ENCODE measurements at places on chromosomes 11 and 22.

DNA sequence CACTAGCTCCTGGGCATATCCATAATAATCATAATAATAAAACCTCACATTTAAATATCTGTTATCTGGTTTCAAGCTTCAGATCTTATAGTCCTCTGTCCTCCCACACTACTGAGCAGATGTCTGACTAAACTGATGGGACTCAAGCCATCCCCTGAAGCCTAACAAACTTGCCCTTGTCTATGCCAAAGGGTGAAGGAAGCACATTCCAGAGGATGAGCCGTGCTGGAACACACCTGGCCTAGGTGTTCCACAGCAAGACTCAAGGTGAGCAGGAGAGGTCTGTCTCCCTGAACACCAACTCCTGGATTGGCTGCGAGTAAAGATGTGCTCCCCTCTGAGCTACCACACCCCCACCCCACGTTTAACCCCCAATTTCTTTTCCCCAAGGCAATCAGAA is 14.7 kb downstream of the SCUBE2 start:
- no peak for DNase-seq

GRCh38 chr22:48702573-48703264 is 1125.0 kb downstream of the BRD1 start:
- no peak for DNase-seq

DNA sequence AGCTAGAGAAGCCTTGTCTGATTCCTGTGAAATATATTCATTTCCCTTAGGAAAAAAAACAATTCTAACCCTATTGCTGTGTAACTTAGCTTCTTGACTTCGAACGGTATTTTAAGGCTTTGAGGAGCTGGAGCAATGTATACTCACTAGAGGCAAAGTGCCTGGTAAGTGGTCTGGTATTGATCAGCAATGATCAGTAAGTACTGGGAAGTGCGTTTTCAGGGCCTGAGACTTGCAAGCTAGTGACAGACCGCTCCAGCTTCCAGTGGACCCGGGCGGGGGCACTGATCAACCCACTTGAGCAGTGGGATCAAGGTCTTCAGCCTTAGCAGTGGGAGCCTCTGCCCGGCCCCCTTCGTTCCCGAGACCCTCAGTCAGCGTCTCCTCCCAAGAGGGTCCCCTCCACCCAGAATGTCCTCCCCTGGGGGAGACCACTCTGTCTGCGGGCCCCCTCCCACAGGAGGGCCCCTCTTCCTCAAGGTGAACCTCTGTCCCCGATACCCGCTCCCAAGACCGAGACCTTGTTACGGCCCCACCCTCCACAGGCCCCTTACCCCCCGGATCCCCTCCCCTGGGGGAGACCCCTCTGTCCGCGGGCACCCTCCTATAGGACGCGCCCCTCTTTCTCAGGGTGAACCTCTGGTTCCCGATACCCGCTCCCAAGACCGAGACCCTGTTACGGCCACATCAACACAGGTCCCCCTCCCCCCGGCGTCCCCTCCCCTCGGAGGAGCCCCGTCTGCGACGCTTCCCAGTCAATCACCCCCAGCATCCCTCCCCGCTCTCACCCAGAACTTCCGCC is 452 bp upstream of the ATXN10 start:
- DNase-seq, result no peak

- no peak for DNase-seq
Measured at GRCh38 chr11:86511086-86511551, 136.4 kb downstream of the CCDC81 start.

DNA sequence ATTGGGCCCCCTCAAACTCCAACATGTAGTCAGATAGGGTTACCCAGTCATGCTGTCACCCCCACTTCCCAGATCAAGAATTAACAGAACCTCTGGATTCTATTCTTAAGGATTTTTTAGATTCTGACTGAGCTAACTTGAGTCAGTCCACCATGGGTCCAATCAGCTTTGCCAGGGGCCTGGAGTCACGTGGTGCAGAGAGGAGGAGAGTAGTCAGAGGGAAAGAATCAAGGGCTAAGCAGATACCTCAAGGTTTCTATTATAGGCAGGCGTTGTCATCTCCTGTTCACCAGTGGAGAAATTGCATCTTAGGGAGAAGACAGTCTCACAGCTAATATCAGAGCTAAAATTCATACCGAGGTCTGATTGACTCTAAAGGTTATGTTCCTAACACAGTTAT is 28.2 kb downstream of the FZD4 start:
- no peak for DNase-seq

DNA sequence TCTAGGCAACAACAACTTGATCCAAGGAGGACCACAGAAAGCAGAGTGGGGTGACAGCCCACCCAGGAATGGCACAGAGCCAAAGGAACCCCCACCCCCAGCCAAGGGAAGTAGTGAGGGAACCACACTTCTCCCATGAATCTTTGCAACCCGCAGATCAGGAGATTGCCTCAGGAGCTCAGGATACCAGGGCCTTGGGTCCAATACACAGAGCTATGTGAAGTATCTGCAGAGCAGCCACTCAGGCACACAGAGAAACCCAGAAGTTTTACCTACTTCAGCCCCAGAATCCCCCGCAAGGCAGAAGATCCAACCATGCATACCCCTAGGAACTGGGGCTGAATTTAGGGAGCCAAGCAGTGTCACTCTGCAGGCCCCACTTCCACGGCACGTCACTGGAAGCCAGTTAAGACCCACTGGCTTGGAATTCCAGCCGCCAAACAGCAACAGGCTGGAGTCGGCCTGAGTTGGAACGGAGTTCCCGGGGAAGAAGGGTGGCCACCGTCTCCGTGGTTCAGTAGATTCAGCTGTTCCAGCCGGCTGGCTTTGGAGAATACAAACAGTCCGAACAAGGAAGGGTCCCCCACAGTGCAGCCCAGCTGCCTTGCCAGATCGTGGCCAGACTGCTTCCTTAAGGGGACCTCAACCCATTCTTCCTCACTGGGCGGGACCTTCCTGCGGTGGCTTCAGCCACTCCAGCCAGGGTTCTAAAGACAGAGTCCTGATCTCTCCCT is 174.1 kb downstream of the TTC28 start:
- DNase-seq, result no peak

DNA sequence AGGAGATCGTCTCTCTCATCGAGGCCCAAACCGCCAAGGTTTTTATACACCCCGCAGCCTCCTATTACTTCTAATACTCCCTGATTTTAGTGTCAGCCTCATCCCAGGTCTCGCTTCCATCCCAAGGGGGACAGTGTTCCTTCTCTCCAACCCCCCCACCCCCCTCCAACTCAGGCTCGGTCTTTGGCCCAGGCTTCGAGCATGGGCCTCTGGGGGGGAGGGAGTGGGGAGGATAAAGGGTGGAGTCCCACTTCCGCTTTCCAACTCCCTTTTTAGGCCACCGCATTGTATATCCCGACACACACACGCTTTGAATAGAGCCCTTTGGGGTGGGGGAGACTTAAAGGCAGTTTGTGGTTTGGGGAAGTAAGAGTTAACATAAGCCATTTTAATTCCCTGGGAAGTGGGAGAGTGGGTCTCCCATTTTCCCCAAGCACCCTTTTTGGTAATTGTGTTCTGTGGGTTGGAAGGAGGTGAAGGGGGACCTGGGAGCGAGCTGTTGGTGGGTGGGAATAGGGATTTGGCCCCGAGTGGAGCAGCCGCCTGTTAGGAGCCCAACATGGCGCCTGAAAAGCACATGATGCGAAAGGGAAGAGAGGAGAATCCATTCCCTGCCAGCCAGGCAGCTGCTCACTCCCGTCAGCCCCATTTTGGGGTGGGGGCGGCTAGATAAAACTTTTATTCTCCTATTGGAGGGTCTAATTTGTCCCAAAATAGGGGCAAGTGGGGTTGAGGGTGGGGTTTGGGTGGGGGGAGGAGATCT is 844 bp downstream of the PCF11 start:
- peak; percentile 15 for DNase-seq

DNA sequence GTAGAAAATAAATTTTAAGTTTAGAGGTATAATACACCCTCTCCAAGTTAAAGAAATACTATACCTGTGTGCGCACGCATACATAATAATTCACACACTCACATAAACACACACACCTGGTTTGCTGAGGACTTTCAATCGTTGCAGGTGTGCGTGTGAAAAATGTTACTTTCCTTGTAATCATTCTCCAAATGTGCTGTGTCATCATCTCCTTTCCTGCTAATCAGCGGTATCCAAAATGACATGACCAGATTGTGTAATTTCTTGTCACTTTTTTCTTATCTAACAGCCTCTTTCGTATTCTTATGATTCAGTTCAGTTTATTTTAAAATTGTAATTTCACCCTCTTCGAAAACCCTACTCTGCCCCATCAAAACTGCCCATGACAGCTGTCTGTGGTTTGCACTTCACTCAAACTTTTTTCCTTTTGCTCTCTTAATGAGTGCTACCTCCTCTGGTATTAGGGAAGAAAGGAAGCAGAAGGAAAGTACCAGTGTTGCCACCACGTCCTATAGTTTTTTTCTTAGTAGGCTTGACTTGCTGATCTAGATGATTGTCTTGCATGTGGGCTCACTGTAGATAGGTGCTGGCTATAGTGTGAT is 651.2 kb downstream of the CNTN5 start:
- no peak for DNase-seq

GRCh38 chr11:125025968-125026367 is 37.1 kb upstream of the SLC37A2 start:
- no peak for DNase-seq

DNA sequence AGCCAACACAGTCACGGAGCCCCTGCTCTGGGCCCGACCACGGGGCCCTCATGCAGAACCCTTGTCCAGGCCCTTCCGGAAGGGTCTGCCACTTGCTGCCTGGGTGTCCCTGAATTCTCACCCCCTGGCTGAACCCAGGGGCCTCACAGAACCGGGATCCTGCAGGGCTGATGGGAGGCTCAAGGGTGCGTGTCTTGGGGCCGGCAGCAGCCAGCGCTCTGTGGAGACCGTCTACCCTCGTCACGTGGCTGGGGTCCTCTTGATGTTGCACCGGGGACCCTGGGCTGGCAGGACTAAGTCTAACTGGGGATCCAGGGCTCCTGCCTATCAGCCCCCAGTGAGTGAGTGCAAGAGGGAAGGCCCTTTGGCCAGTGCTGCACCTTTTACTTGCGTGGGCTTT is 19.3 kb upstream of the CCDC188 start:
- no peak for DNase-seq

- DNase-seq, result peak; percentile 69
Measured at GRCh38 chr11:35146074-35146521, 7.1 kb downstream of the CD44 start.

DNA sequence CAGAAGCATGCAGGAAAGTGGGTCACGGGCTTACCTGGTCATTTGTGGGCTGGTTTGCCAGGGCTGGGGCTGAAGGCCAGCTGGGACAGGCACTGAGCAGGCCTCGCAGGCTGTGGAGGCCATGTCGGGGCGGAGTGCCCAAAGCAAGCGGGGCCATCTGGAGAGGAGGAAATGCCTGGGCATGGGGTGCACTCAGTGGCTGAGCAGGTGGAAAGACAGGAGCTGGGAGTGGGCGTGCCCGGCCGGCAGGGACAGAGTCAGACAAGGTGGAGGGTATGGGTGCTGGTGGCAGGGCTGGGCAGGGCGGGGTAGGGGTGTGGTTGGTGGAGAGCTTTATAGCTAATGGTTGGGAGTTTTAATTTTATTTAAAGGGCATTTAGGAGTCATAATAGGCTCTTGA is 27.4 kb downstream of the DAGLA start:
- DNase-seq, result no peak

DNA sequence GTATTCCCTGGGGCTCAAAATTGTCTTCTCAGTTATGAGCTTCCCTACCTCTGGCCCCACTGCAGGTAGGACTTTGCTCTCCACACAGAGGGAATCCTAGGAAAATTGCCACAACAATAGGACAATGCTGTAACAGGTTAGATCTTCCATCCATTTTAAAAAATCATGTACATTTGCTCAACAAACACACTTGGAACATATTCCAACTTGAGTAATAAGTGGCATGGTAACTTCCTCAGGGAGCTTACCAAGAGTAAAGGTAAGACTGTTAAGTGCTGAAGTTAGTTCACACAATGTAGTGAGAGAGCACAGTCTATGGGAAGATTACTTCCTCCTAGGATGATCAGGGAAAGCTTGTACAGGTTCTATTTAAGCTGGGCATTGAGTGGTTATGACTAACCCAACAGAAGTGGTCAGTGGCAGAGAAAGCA is 78.9 kb upstream of the BIRC3 start:
- DNase-seq, result no peak

DNA sequence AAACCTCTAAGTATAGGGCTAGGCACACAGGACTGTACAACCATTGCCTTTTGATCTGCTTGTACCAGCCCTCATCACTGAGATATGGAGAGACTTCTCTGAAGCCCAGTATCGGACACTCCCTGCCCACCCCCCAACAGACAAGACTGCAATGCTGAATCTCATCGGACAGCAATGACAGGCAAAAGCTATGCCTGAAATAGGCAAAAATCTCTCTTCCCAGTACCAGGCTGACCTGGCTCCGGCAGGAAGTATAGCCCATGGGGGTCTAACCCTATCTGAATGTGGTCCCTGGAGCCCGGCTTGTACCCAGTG is 6.5 kb downstream of the RHOG start:
- no peak for DNase-seq

- DNase-seq, result no peak
Measured at GRCh38 chr11:133821776-133822175, 23.5 kb downstream of the SPATA19 start.

- DNase-seq, result no peak
Measured at GRCh38 chr22:28771195-28771791, 1.2 kb upstream of the CCDC117 start.

DNA sequence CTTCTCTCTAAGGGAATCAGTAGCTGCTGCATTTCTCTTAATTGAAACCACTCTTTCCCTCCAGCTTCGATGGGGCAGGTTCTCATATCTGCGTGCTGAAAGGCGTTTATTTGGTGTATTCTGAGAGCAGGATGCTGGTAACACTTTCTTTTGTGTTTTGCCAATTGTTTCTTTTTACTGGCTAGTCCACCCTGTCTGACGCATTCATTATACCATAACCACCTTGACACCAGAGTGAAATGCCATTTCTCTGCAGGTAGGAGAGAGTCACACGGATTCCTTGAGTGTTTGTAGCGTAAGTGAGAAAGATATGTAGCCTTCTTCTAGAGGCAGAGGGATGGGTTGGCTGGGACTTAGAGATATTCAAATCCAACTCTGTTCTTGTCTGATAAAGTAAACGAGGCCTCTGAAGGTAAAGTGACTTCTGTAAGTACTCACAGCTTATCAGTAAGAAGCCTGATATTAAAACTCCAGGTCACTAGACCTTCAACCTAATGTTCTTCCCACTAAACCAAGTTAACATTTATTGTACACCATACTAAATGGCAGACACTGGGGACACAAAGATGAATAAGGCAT is 21.4 kb downstream of the CD44 start:
- no peak for DNase-seq

All from activated CD8-positive, alpha-beta memory T cell treated with anti-CD3 and anti-CD28 coated beads for 4 hours (primary cell).